ENCODE measurements at places on chromosomes 2 and 18.

- H3K27me3 ChIP-seq = peaks cover 1% of the 10 kb centered on the region
- no peak overlapping the region for H3K4me3 ChIP-seq
- DNase-seq = no peak
- H3K27ac ChIP-seq = no peak overlapping the region
- H3K36me3 ChIP-seq = no peaks in the 10 kb centered on the region
- H3K4me1 ChIP-seq = no peaks in the 10 kb centered on the region
Observed at GRCh38 chr2:11473659-11474433, 7.9 kb upstream of the E2F6 start.

DNA sequence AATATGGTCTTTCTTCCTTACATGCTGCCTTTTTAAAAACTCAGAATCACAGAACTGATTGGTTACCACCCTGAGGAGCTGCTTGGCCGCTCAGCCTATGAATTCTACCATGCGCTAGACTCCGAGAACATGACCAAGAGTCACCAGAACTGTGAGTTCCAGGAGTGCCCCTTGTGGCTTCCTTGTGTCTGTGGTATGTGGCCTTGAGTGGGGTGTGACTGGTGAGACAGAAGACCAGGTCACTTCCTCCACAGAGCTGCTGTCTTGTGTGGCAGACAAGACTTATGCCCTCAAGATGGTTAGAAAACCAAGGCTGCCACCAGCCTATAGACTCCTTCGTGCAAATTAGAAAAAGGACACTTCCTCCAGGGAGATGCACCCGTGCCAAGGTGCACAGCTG, 72.6 kb downstream of the EPAS1 start:
- H3K4me1 ChIP-seq = peaks cover 7% of the 10 kb centered on the region
- H3K27ac ChIP-seq = no peak overlapping the region
- H3K27me3 ChIP-seq = no peaks in the 10 kb centered on the region
- H3K4me3 ChIP-seq = no peak overlapping the region
- DNase-seq = peak; percentile 60

GRCh38 chr2:221546505-221547225, 25.4 kb downstream of the EPHA4 start:
- no peak for DNase-seq
- no peaks in the 10 kb centered on the region for H3K4me1 ChIP-seq
- H3K36me3 ChIP-seq = no peaks in the 10 kb centered on the region
- no peaks in the 10 kb centered on the region for H3K27me3 ChIP-seq
- H3K4me3 ChIP-seq = no peak overlapping the region

DNA sequence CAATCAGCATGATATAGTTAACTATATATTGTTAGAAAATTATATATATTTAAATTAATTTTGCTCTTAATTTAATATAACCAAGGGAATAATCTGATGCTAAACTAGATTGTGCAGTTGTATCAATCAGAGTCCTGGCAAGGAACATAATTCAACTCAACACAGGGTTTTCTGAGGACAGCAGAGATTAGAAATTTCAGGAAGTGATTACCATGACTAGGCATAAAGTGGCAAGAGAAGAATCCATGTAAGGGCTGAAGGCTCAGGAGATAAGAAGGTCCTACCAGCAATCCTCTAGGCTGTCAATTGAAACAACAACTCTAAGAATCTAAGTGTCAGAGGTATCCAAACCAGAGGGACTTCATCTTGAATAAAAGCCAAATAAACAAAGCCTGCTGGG, 807.8 kb downstream of the DSC3 start:
- peak; percentile 16 for DNase-seq
- no peaks in the 10 kb centered on the region for H3K36me3 ChIP-seq
- no peaks in the 10 kb centered on the region for H3K4me1 ChIP-seq
- H3K27ac ChIP-seq = no peak overlapping the region
- H3K27me3 ChIP-seq = no peaks in the 10 kb centered on the region

- no peak overlapping the region for H3K4me3 ChIP-seq
- no peaks in the 10 kb centered on the region for H3K27me3 ChIP-seq
- H3K4me1 ChIP-seq = no peaks in the 10 kb centered on the region
- H3K27ac ChIP-seq = no peak overlapping the region
- H3K36me3 ChIP-seq = no peaks in the 10 kb centered on the region
- no peak for DNase-seq
Observed at GRCh38 chr2:135226961-135227360, 174.9 kb downstream of the RAB3GAP1 start.

DNA sequence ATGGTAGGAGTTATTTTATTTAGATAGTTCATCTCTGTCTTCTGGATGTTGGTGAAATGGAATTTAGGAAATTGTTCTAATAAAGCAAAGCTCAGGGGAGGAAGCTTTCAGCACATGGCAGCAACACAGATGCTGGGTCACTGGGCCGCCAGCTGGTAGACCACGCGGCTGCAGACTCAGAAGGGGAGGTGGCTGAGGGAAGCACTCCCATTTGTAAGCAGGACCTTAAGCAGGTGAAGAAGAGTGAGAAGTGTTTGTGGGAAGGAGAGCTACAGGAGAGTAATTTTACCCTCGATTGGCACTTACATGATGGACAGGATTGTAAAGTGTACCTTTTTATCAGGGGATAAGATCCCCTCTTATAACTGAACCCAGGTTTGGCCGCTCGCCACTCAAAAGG, 24.4 kb downstream of the NMS start:
- DNase-seq = no peak
- H3K4me1 ChIP-seq = no peaks in the 10 kb centered on the region
- no peak overlapping the region for H3K27ac ChIP-seq

- no peak overlapping the region for H3K4me3 ChIP-seq
- DNase-seq = no peak
- no peaks in the 10 kb centered on the region for H3K36me3 ChIP-seq
- peaks cover 3% of the 10 kb centered on the region for H3K27me3 ChIP-seq
- no peaks in the 10 kb centered on the region for H3K4me1 ChIP-seq
- H3K27ac ChIP-seq = no peak overlapping the region
Observed at GRCh38 chr18:63960891-63961290, 9.0 kb upstream of the SERPINB8 start.

DNA sequence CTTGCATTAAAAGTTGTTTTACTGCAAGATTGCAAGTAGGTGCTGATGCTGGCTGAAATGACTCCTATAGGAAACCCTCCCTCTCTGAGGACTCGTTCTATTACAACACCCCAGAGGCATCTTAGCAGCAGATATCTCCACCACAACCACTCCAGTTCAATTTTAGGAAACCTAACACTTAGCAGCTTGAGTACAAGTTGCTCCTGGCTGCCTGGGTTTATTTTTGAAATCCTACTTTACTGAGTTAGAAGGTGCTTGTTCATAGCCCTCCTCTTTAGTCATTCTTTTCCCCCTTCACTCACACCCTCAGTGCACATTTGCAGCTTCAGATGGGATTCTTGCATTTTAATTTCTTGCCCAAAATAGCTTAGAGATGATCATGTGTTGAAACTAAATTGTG, 111.5 kb downstream of the MTCL1 start:
- H3K36me3 ChIP-seq = no peaks in the 10 kb centered on the region
- H3K4me1 ChIP-seq = no peaks in the 10 kb centered on the region
- no peak for DNase-seq

- no peak for DNase-seq
- no peaks in the 10 kb centered on the region for H3K27me3 ChIP-seq
- no peak overlapping the region for H3K4me3 ChIP-seq
Observed at GRCh38 chr2:47992671-47993070, 86.4 kb upstream of the FBXO11 start.

GRCh38 chr18:21277578-21277977, 35.5 kb downstream of the GREB1L start:
- H3K36me3 ChIP-seq = no peaks in the 10 kb centered on the region
- no peak for DNase-seq
- H3K27me3 ChIP-seq = no peaks in the 10 kb centered on the region
- no peak overlapping the region for H3K4me3 ChIP-seq
- H3K27ac ChIP-seq = no peak overlapping the region

- H3K27ac ChIP-seq = no peak overlapping the region
- H3K4me1 ChIP-seq = no peaks in the 10 kb centered on the region
- no peak overlapping the region for H3K4me3 ChIP-seq
- H3K27me3 ChIP-seq = no peaks in the 10 kb centered on the region
Observed at GRCh38 chr2:88500691-88501090, 48.2 kb upstream of the FOXI3 start.

Measured in common myeloid progenitor, CD34-positive (primary cell).